Hindlimb muscle (tissue), 1 donor: ENCODE measurements at places on chromosomes 6 and 20. TPM values are rescaled to one million over a fixed set of nuclear protein-coding genes. Genes with fewer than 3 reads are reported as not detected.

GRCh38 chr20:25198663-25199383, 3.3 kb downstream of the ENTPD6 start:
- no peak for DNase-seq

GRCh38 chr20:47973519-47974233, 188.4 kb upstream of the SULF2 start:
- no peak for DNase-seq

DNA sequence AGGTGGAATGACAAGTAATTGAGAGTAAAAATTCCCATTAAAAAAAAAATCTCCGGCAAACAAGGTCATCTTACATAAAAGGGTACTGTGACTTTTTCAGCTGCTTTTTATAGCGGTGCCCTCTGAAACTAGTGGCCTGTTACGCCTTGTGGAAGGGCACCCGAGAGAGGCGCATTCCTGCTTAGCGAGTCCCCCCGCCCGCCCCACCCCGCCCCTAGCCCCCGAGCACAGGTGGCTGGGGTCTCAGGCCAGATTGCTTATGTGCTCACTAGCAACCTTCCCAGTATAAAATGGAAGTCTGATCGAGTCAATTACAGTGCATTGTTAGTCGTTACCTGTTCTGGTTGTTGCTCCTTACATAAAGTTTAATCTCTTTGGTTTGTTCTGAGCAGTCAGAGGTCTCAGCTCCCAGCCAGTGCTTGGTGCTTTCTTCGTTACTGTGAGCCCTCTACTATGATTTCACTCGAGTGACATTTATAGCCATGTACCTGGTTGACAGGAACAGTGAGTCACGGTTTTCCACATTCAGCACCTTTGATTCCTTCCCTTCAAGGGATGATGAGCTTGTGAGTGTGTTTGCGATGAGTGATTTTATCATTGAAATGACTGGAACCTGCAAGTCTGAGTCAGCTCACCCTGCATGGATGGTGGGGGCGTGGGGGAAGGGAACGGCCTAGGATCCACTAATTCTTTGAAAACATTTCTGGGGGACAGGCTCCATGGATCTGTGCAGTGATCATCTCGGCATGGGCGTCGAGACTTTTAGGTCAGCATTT, 47.6 kb downstream of the ZDHHC14 start:
- DNase-seq, result no peak

DNA sequence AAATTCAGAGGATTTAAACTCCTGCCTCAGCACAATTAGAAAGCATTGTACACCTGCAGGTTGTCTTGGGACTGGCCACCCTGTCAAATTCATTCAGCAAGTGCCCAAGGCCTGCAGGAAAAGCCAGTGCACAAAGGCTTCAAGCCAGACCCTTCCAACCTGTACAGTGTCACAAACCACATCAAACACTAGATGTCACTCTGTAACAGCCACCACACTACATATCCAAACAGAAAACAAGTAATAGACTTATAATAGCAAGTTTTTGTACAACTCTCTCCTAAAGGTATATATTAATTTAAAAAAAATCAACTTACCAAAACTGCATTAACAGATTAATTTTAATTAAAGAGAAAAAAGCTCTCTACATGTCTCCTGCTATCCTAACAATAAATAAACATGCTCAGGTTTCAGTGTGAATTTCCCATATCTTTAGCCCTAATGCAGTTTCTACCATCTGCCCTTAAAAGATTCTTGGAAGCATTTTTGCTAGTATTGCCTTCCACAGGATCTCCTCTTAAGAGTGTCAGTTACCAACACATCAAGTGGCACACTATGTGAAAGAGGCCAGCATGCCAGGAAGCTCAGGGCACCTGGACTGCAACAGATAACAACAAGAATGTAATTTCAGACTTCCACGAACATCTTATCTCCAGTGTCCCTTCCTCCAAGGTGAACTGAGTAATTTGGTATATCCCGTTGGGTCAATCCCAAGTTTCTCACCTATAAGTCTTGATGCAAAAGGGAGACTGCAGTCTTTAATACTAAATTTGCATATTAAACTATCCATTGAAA, 47.5 kb downstream of the RALGAPA2 start:
- DNase-seq, result peak; percentile 34

RAD21L1 gene
- polyA plus RNA-seq, result not detected

DNA sequence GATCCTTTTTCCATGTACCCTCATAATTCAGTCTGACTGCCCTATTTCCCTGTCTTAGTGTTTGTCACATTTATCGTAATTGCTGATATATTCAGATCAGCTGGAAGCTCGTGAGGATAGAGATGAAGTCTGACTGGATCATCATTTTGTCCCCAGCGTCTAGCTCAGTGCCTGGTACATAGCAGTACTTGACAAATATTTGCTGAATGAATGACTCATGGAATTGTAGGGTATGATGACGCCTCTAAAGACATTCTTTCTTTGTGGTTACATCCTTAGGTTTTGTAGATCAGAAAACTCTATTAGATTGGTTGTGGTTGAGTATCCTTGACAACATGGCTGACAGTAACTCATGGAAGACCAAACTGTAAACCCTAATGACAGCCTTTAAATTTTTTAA, 68.9 kb downstream of the MTHFD1L start:
- DNase-seq, result no peak

DNA sequence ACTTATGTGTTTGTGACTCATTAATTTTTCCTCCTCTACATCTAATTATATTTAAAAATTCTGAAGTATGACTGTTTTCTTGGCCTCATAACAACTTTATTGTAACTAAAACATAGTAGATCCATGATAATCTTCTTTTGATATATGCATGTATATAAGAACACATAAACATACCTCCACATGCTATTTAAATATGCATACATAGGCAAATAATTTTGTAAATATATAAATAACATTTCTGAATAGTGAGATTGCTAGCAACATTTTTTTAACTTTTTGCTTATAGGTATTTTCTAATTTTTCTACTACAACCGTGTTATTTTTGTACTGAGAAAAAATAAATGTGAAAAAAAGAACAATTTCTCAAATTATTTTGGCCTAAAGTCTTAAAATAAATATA, 627.6 kb downstream of the HTR1B start:
- no peak for DNase-seq

PPP1R16B gene
- polyA plus RNA-seq, result 3.7 TPM

DNA sequence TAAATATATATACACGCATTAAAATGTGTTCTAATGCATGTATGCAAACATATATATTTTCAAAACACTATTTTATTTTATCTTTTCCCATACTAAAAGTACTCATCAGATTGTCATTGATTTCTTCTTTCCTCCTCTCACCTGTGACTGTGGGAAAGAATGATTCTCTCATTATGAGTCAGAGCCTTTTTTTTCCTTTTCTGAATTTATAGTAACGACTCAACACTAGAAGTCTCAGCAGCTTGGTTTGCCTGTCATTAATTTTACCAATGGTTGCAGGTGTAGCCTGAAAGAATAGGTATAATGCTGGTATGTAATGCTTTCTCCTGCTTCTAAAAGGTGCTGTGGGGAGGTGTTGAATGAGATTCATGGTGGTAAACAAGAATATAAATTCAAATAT, 328.7 kb downstream of the UTRN start:
- DNase-seq, result no peak

GRCh38 chr6:112781241-112781640, 434.1 kb downstream of the RFPL4B start:
- DNase-seq, result no peak

TMEM30A gene
- 51.5 TPM for polyA plus RNA-seq

- DNase-seq, result no peak
Observed at GRCh38 chr6:23454080-23454976, 671.7 kb upstream of the NRSN1 start.

DNA sequence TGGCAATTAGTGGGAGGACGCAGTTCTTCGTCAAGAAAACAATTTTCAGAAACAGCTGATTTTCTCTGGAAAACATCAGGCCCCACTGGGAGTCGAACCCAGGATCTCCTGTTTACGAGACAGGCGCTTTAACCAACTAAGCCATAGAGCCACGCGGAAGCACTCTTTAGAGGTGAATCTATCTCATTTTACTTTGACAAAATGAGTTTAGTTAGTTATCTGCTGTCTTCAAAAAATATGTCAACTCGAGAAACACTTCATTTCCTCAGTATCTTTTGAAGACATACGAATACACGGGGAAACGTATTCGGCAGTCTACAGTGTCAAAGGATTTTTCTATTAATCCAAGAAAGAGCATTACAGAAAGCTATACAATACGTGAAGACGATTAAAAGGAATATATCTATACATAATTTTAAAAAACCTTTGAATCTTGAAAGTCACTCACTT, 26.7 kb downstream of the GPX6 start:
- peak; percentile 34 for DNase-seq

DNA sequence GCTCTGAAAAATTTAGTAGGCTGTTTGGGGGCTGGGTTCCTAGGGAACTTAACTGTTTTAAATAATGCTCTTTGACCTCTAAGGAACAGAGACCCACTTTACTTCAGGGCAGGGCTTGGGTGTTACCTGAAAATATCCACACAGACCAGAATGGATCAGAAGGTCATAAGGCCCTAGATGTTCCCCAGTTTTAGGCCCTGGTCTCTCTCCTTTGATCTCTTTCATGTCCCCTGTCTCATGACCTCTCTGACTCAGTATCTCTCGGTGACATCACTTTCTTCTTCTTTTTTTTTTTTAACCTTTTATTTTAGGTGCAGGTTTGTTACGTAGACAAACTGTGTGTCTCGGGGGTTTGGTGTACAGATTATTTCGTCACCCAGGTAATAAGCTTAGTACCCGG, 272.1 kb upstream of the SGK1 start:
- DNase-seq, result no peak

DNA sequence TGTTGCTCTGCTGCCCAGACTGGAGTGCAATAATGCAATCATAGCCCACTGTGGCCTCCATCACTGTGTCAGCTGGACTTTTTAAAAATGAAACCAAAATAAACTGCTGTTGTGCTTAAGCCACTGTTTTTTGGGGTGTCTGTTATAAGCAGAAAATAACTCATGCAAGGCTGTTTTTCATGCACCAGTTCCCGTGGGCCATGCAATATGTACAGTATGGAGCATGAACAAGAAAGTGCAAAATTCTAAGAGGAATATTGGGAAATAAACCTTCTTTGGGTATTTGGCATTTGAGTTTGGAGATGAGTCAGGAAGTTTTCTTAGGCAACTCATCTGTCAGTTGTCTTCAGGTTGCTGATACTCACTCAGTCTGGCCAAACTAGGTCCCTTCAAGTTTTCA, 14.9 kb upstream of the ZFAND3 start:
- no peak for DNase-seq

RBBP8NL gene
- polyA plus RNA-seq, result not detected

- no peak for DNase-seq
Observed at GRCh38 chr20:56582542-56582941, 46.6 kb upstream of the TFAP2C start.

DNA sequence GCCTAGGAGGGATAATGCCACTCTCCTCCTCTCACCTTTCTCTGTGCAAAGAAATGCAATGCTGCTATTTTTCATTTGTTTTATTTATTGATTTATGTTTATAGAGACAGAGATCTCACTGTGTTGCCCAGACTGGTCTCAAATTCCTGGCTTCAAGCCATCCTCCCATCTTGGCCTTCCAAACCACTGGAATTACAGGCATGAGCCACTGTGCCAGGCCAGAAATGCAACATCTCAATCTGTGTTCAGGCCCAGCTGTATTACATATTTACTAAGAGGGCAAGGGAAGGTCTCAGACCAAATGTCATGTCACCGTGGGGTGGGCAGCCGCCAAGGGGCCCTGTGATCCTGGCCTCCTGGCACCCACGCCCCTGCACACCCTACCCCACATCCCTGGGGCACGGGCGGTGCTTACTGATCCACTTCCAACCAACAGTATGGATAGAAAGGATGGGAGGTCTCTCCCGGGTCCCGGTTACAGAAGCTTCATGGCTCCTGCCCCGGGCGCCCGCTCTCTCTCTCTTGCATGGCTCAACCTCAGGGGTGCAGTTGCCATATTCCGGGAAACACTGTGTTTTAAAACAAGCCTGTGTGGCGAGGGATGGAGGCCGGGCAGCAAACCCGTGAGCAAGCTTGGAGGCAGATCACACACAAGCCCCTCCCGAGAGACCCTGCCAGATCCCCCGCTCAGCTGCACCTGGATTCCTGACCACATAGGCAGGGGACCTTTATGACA, 111.8 kb downstream of the AGPAT4 start:
- DNase-seq, result no peak

GRCh38 chr20:6919792-6920468, 152.4 kb downstream of the BMP2 start:
- DNase-seq, result no peak

GRCh38 chr6:106126482-106126881, 40.3 kb downstream of the PRDM1 start:
- DNase-seq, result no peak

DNA sequence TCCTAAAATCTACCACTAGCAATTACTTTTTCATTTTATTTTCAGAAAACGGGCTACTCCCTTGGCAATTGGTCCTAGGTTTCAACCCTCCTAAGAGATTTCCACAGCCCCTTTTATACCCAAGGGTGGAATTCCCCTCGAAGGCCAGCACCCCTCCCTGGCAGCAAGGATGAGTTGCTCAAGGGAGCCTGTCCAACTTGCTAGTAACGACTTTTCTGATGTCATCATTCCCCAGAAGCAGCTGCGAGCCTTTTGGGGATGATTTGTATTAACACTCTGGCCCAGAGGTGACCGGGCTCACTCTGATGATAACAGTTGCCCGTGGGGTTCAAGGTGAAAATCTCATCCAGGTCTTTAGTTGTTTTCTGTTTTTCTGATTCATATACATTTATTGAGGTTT, 30.7 kb upstream of the NAA20 start:
- DNase-seq, result no peak

DNA sequence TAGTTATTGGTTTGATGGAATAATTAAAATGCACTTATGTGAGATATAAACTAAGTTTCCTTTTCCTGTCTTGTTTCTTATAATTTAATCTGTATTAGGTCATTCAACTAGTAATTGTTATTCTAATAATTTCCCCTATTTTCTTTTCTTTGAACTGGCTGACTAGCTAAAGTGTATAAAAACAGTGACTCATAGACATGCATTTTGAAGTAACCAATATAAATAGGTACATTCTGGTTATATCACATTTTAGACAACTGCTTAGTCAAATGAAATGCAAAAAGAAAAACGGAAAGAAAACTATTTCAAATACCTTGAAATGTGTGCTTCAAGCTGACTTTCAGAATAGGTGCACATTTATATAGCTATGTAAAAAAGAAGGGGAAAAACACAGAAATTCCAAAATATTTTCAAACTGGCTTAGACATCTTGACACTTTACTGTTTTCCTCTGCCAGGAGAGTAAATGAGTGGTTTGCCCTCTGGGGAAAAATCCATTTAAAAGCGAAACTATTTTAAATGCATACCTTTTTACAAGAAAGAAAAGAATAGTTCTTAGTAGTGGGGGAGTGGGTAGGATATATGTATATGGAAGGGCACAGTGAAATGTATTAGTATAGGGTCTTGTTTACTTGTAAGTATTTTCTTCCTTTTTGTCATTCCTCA, 28.3 kb downstream of the KCNQ5 start:
- DNase-seq, result no peak

NKX2-2 gene
- not detected for polyA plus RNA-seq
